Glutamatergic neuron (in vitro differentiated cells): ENCODE measurements at places on chromosomes 2 and 18.

DNA sequence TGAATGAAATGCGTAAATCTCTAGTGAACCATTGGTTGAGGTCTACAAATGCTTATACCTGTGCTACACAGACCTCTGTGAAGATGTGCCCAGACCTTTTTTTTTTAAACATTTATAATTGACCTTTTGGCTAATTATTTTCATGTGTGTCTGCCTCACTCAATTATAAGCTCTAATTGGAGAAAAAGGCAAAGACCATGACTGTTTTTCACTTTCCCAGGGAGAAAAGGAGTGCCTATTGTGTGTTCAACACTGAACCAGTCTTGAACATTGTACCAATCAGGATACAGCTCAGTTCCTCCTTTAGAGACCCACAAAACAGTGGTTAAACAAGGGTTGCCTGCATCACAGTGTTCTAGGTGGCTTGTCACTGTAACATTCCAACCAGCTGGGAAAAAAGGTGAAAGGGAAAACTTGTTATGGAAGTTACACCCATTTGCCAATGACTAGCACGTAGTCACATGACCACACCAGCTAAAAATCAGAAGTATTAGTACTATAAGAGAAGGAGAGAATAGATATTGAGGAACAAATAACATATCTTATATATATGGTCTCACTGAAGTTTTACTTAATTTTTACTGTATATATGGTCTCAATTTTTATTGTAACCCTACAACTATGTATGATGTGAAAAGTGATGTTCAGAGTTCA, 13.4 kb downstream of the TANK start:
- no peak for DNase-seq

DNA sequence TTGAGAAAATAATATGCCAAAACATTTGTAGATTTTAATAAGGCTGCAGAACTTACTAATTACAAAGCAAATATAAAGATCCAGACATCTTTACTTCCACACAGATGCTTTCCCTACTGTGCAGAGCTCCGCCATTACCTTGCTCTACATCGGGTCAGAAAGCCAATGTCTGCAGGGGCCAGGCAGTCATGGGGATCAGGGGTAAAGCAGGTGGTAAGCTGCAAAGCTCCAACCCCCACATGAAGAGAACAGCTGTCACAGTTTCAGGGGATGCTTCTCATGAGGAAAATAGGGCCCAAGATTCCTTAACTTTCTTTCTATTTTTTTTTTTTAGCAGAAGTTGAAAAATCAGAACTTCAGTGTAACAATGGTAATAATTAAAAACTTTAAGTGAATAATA, 102.7 kb downstream of the DCC start:
- DNase-seq: no peak

GRCh38 chr2:64542071-64543007, 18.2 kb downstream of the AFTPH start:
- DNase-seq: no peak

GRCh38 chr2:49080681-49081080, 73.6 kb downstream of the FSHR start:
- no peak for DNase-seq

DNA sequence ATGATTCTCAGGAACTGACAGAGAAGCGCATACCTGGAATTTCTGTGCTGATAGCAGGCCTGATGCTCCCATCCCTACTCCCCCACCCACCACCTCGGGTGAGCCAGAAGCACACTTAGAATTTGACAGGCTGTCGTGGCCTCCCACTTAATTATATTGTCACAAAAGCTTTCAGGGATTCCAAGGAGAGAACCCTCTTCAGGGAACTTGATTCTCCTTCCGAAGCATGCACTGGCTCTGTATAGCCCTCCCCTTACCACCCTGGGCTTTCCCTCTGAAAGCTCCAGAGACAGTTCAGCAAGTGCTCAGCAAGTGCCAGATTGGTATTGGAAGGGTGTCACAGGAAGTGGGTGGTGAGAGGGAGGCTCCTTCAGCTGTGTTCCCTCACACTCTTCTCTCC, 252.5 kb upstream of the SIX2 start:
- no peak for DNase-seq

GRCh38 chr2:179447839-179448447, 183.3 kb upstream of the SESTD1 start:
- no peak for DNase-seq

GRCh38 chr18:45061359-45061758, 380.7 kb downstream of the SETBP1 start:
- no peak for DNase-seq
